ENCODE measurements at places on chromosomes 7 and 10. TPM values are rescaled to one million over a fixed set of nuclear protein-coding genes. Genes with fewer than 3 reads are reported as not detected.

The SEMA3D gene
- total RNA-seq: not detected

The LRRC18 gene
- total RNA-seq: not detected

- DNase-seq: no peak
Observed at GRCh38 chr7:66504131-66504530, 124.5 kb upstream of the KCTD7 start.

- no peak for DNase-seq
Observed at GRCh38 chr10:83991986-83992753, 147.1 kb upstream of the GHITM start.

DNA sequence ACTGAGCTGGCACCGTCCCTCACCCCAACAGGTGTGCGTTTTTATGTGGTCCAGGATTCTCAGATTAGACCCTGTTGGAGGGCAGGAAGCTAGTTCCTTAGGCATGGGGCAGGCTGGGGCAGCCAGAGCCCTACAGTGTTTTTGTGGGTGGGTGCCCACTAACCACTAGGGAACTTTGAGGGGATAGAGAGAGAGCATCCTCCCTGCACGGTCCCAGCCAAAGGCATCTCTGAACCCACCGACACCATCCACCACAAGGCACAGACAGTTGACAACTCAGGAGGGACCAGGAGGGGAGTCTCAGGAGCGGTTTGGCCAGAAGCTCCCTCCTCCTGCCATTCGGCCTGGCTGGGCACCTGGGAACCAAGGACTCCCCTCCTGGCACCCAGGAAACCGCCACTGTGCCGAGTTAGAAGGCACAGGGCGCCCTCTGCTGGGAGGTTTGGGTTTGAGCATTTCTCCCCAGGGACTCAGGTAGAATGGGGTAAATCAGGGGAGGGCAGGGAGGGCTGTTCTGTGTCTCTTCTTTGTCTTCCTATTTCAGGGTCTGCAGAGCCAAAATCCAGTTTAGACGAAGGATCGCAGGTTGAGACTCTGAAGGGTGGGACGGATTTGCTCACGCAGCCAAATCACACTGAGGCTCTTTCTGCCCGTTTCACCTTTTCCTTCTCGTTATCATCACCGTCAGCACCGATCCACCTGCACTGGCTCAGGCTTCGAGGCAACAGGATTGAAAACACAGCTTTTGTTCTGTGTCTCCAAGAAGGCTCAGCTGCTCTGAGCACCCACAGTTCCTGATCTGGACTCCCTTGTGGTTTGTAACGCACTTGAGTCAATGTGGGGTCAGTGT is 84.8 kb upstream of the COL13A1 start:
- DNase-seq: peak; percentile 36

GRCh38 chr7:40883826-40884225 is 749.0 kb downstream of the SUGCT start:
- no peak for DNase-seq

GRCh38 chr7:76142861-76143260 is 58.8 kb upstream of the SRRM3 start:
- no peak for DNase-seq

All from CD4-positive, alpha-beta memory T cell (primary cell).